ENCODE measurements at places on chromosomes 1 and 21.

- no peak for DNase-seq
These were observed 60.8 kb upstream of the PGD start for GRCh38 chr1:10338047-10338446.

- no peak for DNase-seq
These were observed 819.3 kb downstream of the PLA2G4A start for GRCh38 chr1:187648091-187648490.

- DNase-seq: no peak
These were observed 1054.7 kb upstream of the TMPRSS15 start for GRCh38 chr21:19458295-19458694.

- DNase-seq: no peak
These were observed 319.3 kb upstream of the CHRM3 start for GRCh38 chr1:239067058-239067457.

GRCh38 chr1:119323216-119323982 is 45.2 kb upstream of the HAO2 start:
- DNase-seq: no peak

DNA sequence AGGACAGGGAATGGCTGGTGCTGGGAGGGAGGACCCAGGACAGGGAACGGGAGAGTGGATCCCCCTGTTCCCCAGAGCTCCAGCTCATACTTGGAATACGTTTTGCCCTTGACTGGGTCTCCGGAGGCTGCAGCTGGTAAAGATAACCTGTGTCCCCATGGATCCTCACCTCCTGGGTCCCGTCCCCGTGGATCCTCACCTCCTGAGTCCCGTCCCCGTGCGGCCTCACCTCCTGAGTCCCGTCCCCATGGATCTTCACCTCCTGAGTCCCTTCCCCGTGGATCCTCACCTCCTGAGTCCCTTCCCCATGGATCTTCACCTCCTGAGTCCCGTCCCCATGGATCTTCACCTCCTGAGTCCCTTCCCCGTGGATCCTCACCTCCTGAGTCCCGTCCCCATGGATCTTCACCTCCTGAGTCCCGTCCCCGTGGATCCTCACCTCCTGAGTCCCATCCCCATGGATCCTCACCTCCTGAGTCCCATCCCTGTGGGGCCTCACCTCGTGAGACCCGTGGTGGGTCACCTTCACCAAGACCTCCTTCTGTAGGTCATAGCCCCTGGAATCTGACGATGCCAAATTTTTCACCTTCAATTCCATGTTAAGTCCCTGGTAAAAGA is 61.4 kb downstream of the SCCPDH start:
- DNase-seq: no peak

- no peak for DNase-seq
These were observed 10.9 kb downstream of the TCEANC2 start for GRCh38 chr1:54064299-54064698.

DNA sequence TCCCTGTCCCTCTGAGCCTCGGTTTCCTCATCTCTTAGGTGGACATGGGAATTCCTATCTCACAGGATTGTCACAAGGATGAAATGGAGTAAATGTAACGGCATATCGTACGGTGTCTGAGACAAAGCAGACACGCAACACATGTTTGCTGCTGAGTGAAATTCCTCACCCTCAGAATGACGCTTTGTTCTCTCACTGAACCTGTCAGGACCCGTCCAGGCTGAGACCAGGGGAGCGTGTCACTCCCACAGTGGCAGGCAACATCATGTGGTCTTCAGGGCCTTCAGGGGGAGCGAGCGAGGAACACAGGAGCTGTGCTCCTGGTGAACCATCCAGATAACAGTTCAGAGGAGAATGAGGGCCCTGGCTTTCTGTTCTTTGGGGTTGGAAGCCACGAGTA is 74.2 kb downstream of the TOMM20 start:
- DNase-seq: no peak

GRCh38 chr1:200354243-200354642 is 55.6 kb downstream of the ZNF281 start:
- no peak for DNase-seq

GRCh38 chr1:47962750-47963492 is 34.3 kb downstream of the TRABD2B start:
- no peak for DNase-seq

DNA sequence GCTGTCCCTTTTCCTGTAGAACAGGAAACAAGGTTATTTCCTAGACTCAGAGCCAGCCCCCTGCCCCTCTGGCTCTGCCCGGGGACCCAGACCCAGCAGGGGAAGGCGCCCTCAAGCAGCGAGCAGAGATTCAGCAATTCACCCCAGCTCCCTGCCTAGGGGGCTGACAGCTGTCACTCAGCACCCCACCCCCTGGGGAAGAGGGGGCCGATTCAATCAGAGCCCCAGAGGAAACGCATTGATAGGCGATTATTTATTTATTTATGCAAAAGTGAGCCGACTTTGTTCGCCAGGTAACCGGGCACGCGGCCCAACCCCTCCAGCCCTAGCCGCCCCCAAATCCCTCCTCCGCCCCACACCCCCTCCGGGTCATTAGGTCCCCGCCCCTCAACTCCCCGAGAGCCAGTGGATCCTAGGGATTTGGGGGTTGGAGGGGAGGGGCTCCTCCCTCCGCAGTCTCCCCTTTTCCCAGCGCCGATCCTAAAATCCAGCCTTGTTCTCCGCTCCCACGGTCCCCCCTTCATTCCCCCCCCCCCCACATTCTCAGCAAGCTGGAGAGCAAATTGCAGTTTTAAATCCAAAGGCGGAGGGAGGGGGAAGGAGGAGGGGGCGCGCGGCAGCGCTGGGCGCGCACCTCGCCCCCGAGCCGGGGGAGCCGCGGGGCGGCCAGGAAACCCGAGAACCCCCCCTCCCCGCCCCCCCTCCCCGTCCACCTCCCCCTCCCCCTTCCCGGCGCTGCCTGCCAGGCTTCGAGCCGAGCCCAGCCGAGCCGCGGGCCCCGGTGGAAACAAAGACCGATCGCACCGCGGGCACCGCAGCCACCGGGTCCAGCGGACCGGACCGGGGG is 1.3 kb downstream of the AHDC1 start:
- DNase-seq: no peak

DNA sequence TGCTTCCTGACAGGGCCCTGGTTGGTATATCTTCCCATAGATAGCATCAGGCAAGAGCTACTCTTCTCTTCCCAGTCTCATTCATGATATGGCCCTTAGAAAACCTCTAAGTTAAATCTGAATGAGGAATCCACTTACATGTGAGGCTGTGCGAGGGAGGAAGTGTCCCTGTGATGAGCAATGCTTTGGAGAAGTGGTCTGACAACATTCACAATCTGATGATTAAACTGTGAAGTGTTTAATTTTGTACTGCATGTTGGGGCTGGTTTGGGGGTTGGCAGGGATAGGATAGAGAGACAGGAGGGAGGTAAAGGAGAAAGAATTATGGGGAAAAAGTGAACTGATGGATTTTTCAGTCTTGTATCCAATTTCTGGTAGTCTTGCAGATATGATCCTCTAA is 421.2 kb upstream of the DAB1 start:
- DNase-seq: no peak

DNA sequence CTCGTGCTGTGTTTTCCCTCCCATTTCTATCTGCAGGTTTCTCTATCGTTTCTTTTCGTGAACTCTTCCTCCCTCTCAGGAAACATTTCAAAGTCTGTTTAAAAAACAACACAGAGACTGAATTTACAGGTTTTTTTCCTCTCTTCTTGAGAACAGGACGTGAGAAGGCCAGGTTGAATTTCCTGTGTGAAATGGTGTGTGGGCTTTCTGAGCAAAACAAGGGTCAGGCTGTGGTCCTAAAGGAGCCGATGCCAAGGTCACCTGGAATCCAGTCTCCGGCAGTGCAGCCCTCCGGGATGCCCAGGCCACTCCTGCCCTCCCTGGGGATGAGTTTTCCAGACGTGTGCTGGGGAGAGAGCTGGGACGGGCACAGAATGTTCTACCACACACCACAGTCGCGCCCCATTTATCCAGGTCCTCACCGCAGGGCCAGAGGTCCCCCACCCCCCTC is 62.7 kb upstream of the RUNX3 start:
- DNase-seq: no peak

DNA sequence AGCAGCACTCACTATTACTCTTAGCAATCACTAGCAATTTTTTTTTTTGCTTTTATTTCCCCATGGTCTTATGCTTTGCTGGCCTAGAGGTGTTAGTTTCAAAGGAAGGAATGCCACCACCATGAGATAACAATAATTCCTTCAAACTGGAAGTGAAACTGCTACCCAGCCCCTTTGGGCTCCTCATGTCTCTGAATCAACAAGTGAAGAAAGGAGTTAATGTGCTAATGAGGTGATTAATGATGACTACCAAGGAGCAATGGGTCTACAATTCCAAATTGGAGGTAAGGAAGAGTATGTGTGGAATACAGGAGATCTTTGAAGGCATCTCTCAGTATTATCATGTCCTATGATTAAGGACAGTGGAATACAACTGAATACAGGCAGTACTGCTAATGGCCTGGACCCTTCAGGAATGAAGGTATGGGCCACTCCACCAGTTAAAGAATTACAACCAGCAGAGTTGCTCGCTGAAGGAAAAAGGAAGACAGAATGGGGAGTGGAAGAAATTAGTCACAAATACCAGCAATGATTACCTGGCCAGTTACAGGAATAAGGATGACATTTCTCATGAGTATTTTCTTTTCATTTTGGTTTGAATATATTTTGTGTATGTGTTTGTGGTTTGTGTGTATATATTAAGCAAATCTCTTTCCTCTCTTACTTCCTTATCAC is 652.9 kb downstream of the ADGRL2 start:
- no peak for DNase-seq

GRCh38 chr1:19477284-19478249 is 7.8 kb downstream of the CAPZB start:
- DNase-seq: no peak

DNA sequence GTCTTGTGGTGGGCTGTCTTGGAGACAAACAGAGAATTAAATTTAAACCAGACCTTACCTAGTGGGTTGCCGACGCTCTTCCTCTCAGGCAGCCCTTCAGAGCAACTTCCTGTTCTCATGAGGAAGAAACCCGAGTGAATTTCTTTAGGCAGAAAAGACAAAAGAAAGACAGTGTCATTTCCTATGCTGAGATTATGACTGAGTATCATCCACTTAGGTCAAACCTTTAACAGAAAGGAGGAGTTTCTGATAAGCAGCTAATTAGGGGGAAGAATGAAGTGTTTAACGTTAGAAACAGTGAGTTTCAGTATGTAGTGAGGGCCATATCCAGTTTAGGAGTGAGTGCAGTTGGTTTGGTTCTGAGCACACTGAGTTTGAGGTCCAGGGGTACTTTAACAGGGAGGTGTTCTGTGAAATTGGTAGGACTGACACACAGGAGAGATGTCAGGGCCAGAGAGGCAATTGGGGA is 38.7 kb downstream of the FASLG start:
- no peak for DNase-seq

- DNase-seq: no peak
These were observed 12.5 kb downstream of the IQGAP3 start for GRCh38 chr1:156559797-156560385.

- no peak for DNase-seq
These were observed 187.9 kb downstream of the DAB1 start for GRCh38 chr1:57235730-57236510.

GRCh38 chr1:43279161-43279560 is 6.2 kb downstream of the C1orf210 start:
- no peak for DNase-seq

DNA sequence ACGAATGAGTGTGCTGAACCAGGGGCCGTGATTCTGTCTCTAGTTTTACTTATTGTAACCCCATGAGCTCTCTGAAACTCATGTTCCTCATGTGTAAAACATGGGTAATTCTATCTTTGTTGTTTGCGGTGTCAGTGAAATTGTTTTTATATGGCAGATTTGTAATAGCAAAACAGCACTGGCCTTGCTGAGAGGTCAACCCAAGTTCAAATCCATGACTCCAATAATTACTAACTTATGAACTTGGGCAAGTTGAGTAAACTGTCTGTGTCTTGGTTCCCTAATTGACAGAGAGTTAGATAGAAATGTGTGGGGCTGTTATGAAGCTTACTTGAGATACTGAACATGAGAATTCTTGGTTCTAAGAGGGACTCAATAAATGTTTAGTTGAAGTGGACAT is 17.8 kb downstream of the C1orf116 start:
- no peak for DNase-seq

Measured in GOT3 (cell line).